Heart left ventricle (tissue), 16 donors: ENCODE measurements at places on chromosomes 2 and 18. TPM values are rescaled to one million over a fixed set of nuclear protein-coding genes. Genes with fewer than 3 reads are reported as not detected.

- DNase-seq: no peak
Measured at GRCh38 chr18:46772357-46772756, 15.5 kb upstream of the ST8SIA5 start.

The XDH gene
- polyA plus RNA-seq: 0.06 TPM

DNA sequence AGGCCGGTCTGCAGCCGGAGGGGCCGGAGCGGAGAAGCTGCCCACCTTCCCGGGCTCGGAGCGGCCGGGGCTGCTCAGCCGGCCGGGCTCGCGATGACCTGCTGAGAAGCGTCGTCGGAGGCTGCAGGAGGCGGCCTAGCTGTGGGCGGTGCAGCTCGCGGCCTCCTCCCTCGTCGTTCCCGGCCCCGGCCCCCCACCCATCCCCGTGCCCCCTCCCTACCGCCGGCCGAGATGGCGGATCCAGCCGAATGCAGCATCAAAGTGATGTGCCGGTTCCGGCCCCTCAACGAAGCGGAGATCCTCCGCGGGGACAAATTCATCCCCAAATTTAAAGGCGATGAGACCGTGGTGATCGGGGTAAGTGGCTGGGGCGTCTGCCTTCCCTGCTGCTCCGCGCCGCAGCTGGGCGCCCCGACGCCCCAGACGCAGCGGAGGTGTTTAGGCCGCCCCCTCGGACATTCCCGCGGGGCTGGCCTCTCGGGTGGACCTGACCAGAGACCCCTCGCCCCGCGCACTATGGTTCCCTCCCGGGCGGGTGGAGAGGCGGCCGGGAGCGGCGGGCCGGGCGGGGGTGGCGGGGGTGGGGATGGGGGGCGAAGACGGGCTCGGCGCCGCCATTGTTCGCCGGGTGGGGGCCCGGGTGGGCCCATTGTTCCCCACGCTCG is 492 bp downstream of the KIF5C start:
- peak; percentile 57 for DNase-seq

The EDAR gene
- not detected for polyA plus RNA-seq

- no peak for DNase-seq
Measured at GRCh38 chr2:73031725-73032701, 39.5 kb downstream of the SFXN5 start.

The CCL20 gene
- not detected for polyA plus RNA-seq

- DNase-seq: no peak
Measured at GRCh38 chr2:27133195-27133875, 1.1 kb downstream of the PREB start.

The RUFY4 gene
- polyA plus RNA-seq: not detected

DNA sequence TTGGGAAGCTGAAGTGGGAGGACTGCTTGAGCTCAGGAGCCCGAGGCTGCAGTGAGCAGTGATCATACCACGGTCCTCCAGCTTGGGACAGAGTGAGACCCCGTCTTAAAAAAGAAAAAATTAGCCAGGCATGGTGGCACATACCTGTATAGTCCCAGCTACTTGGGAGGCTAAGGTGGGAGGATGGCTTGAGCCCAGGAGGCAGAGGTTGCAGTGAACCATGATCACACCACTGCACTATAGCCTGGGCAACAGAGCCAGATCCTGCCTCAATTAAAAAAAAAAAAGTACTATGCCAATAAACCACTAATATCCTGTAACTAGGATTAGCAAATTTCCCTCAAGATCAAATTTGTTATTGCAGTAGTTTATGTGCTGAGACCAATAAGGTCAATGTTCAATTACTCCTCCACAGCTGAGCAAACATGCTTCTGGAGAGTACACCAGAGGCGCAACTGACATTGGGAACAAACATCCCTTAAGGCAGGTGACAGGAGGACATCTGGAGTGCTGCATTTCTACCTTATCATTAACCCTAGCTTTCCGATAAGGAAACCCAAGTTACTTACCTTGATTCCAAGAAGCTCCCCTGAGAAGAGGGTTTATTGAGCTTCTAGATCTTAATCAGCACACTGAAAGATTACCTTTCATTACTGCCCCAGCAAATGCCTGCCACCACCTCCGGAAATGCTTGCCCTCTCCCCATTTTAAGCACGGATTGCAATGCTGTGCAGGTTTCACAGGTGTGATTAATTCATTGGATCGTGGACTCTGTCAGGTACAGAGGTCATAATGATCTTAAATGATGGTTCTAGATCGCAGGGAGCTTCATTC is 26.2 kb downstream of the MGAT4A start:
- DNase-seq: no peak

GRCh38 chr2:196399722-196400691 is 228.6 kb upstream of the STK17B start:
- DNase-seq: no peak

GRCh38 chr2:162586311-162586710 is 242.4 kb downstream of the GCA start:
- no peak for DNase-seq

DNA sequence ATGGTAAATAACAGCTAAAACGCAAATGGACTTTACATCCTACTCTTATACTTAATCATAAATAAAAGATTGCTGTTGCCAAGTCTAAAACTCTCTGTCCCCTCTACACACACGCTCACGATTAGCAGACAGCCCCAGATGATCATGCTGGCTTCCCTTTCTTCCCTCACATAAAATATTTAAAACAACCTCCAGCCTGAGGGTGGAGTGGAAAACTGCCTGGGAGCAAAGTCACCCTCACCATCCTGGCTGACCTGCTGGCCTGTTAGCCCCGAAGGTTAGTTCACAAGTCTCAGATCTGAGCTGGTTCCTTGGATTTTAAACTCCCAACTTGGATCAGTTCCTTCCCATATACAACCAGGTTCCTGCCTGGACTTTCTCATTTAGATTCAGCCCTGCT is 288.2 kb downstream of the NBAS start:
- no peak for DNase-seq

DNA sequence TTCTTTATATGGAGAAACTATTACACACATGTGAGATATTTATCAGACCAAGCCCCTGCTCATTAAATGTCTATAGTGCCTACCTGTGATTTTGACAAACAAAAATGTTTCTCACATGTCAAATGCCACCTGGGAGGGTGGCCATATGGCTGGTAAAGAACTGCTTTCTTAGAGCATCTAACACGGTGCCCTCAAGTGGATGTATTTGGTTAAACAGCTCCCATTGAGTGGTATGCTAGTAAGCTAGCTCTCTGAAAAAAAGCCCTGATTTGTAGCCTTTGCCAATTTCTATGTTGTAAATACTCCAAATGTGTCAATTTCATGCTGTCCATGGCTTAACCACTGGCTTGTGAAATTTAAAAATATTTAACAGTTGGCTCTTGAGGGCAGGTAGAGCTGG is 94.6 kb downstream of the PMAIP1 start:
- no peak for DNase-seq

The SCN3A gene
- polyA plus RNA-seq: 1.1 TPM

The IL37 gene
- polyA plus RNA-seq: not detected

DNA sequence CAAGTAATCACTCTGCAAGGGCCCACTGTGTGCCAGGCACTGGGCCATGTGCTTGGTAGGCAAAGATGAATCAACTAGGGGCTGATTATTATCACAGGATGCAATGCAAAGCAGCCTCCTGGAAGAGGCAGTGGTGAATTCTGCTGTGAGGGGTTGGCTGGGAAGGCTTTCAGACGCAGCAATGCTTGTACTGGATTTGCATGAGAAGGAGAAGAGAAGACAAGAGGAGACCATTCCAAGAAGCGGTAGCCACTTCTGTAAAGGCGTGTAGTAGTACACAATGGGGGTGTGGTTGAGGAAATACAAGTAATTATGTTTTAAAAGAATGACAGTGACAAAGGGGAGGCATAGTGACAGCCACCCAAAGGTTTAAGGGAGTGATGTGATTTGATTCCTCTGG is 502.7 kb downstream of the PLCL1 start:
- DNase-seq: no peak

GRCh38 chr18:519019-519879 is 18.7 kb upstream of the COLEC12 start:
- DNase-seq: peak; percentile 76
